NCI-H1417 (cell line): ENCODE measurements at places on chromosomes 7 and 10.

GRCh38 chr7:99713995-99714570 lies 20.9 kb downstream of the CYP3A7 start:
- DNase-seq, result no peak

DNA sequence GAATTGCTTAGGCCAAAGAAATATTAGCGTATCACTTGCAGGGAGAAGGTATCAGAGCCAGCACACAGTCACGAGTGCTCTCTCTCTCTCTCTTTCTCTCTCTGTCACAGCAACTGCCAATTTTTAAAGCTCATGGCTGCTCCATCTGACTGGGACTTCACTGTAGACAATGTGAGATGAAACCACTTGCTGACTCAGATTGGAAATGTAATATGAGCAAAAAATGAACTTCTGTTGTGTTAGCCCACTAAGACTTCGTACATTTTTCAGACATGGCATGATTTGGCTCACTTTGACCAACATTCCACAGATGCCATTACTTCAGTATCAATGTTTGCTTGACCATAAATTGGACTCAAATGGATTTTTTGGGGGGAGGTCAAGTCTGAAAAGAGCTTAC lies 68.1 kb downstream of the DGKB start:
- no peak for DNase-seq

- DNase-seq, result no peak
Measured at GRCh38 chr7:4606797-4607196, 75.3 kb upstream of the FOXK1 start.

DNA sequence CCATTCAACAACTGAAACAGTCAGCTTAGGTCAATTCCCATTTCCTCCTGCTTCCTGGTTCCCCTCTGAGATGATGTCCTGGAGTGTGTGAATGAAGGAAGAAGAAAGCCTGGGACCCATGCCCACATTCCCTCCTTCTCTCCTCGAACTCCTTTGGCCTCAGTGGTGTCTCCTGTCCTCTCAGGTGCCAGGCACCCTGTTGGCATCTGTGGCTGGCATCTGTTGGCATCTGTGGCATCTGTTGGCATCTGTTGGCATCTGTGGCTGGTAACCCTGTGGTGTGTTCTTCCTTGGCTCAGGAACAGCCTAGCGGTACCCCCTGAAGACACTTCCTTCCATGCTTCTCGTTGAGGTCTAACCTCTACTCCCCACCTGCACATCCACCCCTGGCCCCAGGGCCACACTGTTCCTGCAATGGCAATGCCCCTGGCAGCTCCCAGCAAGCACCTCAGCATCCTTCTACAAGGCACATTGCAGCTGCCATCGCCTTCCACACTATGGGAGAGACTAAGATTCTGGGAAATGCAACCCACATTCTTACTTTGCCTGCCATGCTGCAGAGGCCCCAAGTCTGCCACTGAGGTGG lies 114.4 kb upstream of the NEBL start:
- DNase-seq, result no peak

DNA sequence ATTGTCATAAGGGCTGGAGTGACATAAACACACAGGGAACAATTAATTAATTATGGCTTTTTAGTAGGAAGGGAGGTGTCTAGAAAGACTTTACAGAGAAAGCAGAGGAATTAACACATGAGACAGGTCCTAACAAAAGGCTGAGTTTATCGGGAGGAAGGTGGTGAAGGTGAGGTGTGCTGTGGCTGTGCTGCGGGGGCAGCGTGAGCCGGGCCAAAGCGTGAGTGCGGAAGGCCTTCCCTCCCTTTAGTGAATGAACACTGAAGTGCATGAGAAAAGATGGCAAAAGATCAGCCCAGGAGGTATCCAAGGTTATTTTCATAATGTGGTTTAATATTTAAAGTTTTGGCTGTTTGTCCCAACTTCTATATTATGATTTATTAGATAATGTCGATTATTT lies 243.4 kb upstream of the PLXNA4 start:
- no peak for DNase-seq

DNA sequence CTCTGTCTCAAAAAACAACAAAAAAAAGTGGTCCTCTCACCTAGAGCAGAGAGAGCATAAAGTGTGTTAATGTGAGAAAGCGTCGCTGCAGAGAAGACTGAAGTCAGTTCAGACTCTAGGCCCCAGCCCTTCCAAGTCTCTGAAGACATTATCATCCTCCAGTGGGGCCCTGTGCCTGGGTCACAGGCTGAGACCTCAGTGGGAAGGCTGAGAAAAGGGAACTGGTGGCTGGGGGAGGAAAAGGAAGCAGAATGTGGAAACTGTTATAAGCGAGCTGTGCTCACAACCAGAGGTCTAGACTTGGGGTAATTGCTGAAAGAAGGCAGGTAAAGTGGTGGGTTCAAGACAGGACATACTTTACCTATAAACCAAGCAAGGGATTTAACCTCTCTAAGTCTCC lies 4.9 kb upstream of the RRP12 start:
- DNase-seq, result no peak

DNA sequence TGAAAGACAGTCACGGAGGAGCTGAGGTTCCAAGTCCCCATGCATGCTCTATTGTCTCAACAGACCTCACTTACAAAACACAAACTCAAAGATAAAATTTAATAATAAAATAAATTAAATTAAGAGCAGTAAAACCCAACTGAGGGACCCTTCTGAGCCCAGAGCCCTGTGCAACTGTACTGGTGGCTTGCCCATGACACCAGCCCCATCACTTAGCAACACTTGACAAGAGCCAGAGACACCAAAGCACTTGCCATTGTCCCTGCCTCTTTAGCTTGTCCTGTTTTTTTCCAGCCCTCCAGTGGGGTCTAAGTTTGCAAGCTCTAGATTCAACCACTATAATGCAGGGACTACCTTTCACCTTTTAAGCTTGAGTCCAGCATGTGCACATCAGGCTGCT lies 117.9 kb downstream of the JCAD start:
- DNase-seq, result no peak

GRCh38 chr10:93715345-93715744 lies 13.0 kb upstream of the FRA10AC1 start:
- no peak for DNase-seq

DNA sequence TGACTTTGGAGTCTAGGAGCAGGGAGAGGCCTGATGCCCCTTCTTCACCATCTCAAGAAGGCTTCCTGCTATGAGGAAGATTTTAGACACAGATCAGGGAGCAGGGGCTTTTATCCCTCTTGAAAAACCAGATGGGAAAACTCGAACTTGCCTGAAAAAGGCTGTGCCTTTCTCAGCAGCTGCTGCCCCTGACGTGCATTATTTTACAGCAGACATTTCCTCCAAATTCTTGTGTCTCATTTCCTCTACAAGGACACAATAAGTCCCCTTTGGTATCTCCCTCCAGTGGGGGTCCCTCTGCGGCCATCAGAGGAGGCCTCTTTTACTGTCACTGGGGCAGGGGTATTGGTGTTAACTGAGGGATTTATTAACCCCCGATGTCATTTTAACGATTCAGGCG lies 38.0 kb upstream of the AQP1 start:
- DNase-seq, result no peak

GRCh38 chr10:6136215-6137201 lies 47.7 kb downstream of the RBM17 start:
- no peak for DNase-seq

- DNase-seq, result no peak
Measured at GRCh38 chr10:59904426-59905065, 1.8 kb downstream of the CCDC6 start.
